ENCODE measurements at places on chromosomes 7 and 10. TPM values are rescaled to one million over a fixed set of nuclear protein-coding genes. Genes with fewer than 3 reads are reported as not detected.
A peak's percentile ranks its signal among the peaks of the same experiment; 100 is the strongest.

SRRM3 gene
- 2.1 TPM for total RNA-seq

NODAL gene
- not detected for total RNA-seq

- peaks cover 6% of the 10 kb centered on the region for H3K4me1 ChIP-seq
- no peak overlapping the region for H3K4me3 ChIP-seq
- H3K27me3 ChIP-seq, result no peaks in the 10 kb centered on the region
- H3K36me3 ChIP-seq, result peaks cover 17% of the 10 kb centered on the region
- H3K27ac ChIP-seq, result no peak overlapping the region
- no peak for DNase-seq
Measured at GRCh38 chr10:48330269-48330668, 23.8 kb downstream of the MAPK8 start.

- H3K27ac ChIP-seq, result no peak overlapping the region
- no peaks in the 10 kb centered on the region for H3K4me1 ChIP-seq
- H3K27me3 ChIP-seq, result no peaks in the 10 kb centered on the region
- DNase-seq, result no peak
- H3K4me3 ChIP-seq, result no peak overlapping the region
Measured at GRCh38 chr10:70761031-70761601, 24.1 kb downstream of the TBATA start.

- H3K4me1 ChIP-seq, result peaks cover 9% of the 10 kb centered on the region
- peak; percentile 54 for DNase-seq
- no peak overlapping the region for H3K27ac ChIP-seq
- peak overlapping the region; percentile 25 for H3K4me3 ChIP-seq
Measured at GRCh38 chr10:29535012-29535777, 99.6 kb downstream of the SVIL start.

DNA sequence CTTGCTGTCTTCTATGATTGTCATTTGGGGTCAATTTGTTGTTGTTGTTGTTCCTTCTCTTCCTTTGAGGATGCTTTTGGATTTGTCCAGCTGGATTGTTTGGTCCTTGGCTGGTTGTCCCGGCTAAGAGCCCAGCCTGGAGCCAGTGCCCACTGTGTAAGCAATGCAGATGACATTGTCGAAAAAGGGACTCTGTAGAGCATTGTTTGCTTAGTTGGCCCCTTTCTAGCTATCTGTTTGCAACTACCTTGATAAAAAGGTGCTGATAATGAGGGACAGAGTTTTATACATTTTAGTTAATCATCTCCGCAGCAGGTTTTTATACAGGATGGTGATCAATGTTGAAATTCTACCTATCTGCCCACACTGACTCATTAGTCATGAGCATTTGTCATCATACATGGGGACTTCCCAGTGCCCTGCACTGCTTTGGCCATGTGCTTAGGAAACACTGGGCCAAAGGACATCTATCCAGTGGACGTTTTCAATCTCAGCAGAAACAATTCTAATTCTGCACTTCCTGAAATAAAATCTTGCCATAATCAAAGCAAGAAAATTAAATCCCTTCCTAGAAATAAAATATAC is 311.9 kb downstream of the GRM8 start:
- no peaks in the 10 kb centered on the region for H3K4me1 ChIP-seq
- H3K27ac ChIP-seq, result no peak overlapping the region
- H3K36me3 ChIP-seq, result no peaks in the 10 kb centered on the region
- no peaks in the 10 kb centered on the region for H3K27me3 ChIP-seq
- no peak overlapping the region for H3K4me3 ChIP-seq

- H3K4me3 ChIP-seq, result no peak overlapping the region
- H3K27me3 ChIP-seq, result no peaks in the 10 kb centered on the region
- peak overlapping the region; percentile 71 for H3K27ac ChIP-seq
- no peaks in the 10 kb centered on the region for H3K4me1 ChIP-seq
Measured at GRCh38 chr10:31064348-31064747, 32.7 kb upstream of the ZNF438 start.

DNA sequence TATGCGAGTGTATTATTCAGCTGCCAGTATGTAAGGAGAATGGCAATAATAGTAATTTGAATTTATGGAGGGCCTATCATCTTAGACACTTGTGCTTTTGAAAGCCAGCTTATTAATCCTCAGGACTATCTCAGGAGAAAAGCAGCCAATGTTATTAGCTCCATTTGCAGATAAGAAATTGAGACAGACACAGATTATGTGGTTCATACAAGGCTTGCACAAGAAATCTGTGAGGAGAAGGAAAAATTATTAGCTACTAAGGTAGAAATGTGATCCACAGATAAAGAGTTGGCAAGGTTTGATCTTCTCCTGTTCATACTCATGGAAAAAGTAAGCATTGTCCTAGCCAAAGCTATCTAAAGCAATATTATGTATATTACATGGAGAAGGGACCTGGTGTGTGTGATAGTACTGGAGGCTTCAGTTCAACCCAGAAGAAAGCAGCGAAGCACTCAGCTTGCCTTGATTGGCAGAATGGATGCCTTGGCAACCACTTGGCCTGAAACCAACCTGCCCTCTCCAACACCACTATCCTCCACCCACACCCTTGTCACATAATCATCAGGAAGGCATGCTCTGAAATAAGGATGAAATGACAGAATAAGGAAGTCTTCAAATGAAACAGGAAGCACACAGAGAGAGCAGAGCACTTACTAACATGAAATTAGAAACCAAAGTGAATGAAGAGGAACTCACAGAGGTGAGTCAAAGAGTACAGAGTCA is 18.0 kb downstream of the MACC1 start:
- DNase-seq, result no peak
- H3K27ac ChIP-seq, result no peak overlapping the region
- no peaks in the 10 kb centered on the region for H3K36me3 ChIP-seq
- no peak overlapping the region for H3K4me3 ChIP-seq

- no peaks in the 10 kb centered on the region for H3K4me1 ChIP-seq
- H3K4me3 ChIP-seq, result no peak overlapping the region
Measured at GRCh38 chr10:33112831-33113455, 154.9 kb upstream of the ITGB1 start.

Measured in tibial nerve (tissue), 4 donors.